ENCODE measurements at places on chromosomes 16 and 17. TPM values are rescaled to one million over a fixed set of nuclear protein-coding genes. Genes with fewer than 3 reads are reported as not detected.

Gene TBKBP1
- total RNA-seq = 3.1 TPM

Gene KRT15
- 2,810 TPM for total RNA-seq

Gene CSH1
- total RNA-seq = not detected

Gene KRTAP4-6
- total RNA-seq = not detected

Gene SDK2
- total RNA-seq = 4.9 TPM

Gene KPNA2
- total RNA-seq = 85.5 TPM

Gene HOXB7
- 2.1 TPM for total RNA-seq

Gene KRT24
- 10.0 TPM for total RNA-seq

Gene MKS1
- 13.6 TPM for total RNA-seq

Gene TBC1D3C
- total RNA-seq = not detected

Gene MYCBPAP
- total RNA-seq = 0.40 TPM

Gene UTS2R
- not detected for total RNA-seq

Gene SLC47A2
- total RNA-seq = 0.92 TPM

Gene SLC38A8
- not detected for total RNA-seq

Gene RPS6KB1
- 36.6 TPM for total RNA-seq

Gene RASD1
- 0.60 TPM for total RNA-seq

Gene SMIM36
- total RNA-seq = not detected

Gene FZD2
- total RNA-seq = 0.60 TPM

Gene CXCL16
- 15.7 TPM for total RNA-seq

Gene CMTM1
- 0.60 TPM for total RNA-seq

Gene SHISA6
- 2.0 TPM for total RNA-seq

Gene CRHR1
- total RNA-seq = 0.40 TPM

Gene RPL19
- 1,581 TPM for total RNA-seq

Gene CCL7
- not detected for total RNA-seq

Gene PABPN1L
- total RNA-seq = not detected

Gene ABCC11
- total RNA-seq = 0.40 TPM

Gene TP53TG3F
- total RNA-seq = not detected

Gene QPRT
- 0.60 TPM for total RNA-seq

Gene INCA1
- total RNA-seq = not detected

Gene KRT27
- not detected for total RNA-seq

Gene CEP295NL
- 1.7 TPM for total RNA-seq

Gene SMIM22
- 12.9 TPM for total RNA-seq

Gene RARA
- total RNA-seq = 8.2 TPM

Gene PLA2G10
- not detected for total RNA-seq

Gene FBXO39
- 0.68 TPM for total RNA-seq

Gene KRT12
- total RNA-seq = not detected

Gene CES5A
- not detected for total RNA-seq

Gene FBXL16
- 15.1 TPM for total RNA-seq

Gene CTDNEP1
- 87.6 TPM for total RNA-seq

Gene SCNN1B
- total RNA-seq = 68.1 TPM

Gene ERCC4
- total RNA-seq = 5.3 TPM

Gene ABCC3
- total RNA-seq = 17.6 TPM

Gene TBC1D26
- total RNA-seq = not detected

Gene PLK1
- total RNA-seq = 29.9 TPM

Gene C17orf67
- total RNA-seq = 0.52 TPM

Gene SPHK1
- 13.1 TPM for total RNA-seq

Gene TAC4
- total RNA-seq = not detected

Gene MRPL58
- total RNA-seq = 47.8 TPM

Gene SKA2
- 36.7 TPM for total RNA-seq

Gene GNAO1
- 0.64 TPM for total RNA-seq

Gene DNAI2
- total RNA-seq = not detected

Gene CCL4
- not detected for total RNA-seq

Data from esophagus mucosa (tissue), 1 donor.